ENCODE measurements at places on chromosomes 5 and 9.

DNA sequence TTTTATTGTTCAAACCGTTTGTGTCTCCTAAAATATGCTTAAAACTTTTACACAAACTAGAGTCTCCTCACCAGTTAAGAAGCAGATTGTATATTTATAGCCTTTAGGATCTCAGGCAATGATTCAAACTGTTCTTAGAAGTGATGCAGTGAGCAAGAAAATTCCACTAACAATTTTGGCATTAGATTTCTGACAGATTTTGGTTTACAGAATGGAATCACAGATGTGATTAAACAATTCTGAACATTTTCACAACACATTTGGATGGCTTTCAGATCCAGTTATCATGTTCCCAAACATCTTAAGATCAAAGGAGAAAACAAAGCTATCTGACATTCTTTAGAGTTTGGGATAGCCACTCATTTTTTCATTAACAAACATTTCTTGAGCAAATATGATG, 181.7 kb upstream of the RIOK2 start:
- DNase-seq = no peak

DNA sequence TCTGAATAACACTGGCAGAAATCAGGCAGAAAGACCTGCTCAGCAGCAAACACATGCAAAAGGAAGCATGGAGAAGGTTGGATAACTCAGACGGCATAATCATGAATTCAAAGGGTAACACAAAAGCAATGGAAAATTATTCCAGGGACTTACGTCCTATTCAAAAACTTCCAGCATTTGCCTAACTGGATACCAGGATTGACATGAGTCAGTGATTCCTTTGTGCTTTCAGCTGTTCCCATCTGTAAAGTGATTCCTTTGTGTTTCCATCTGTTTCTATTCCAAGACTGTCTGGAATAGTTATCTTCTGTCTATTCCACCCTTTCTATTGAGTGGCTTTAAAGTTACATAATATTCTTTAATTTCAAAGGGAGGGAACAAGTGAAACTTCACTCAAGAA, 1361.7 kb upstream of the CDH9 start:
- no peak for DNase-seq

- DNase-seq = no peak
These were observed 23.2 kb downstream of the FGD3 start for GRCh38 chr9:92970467-92970923.

- DNase-seq = no peak
These were observed 24.0 kb downstream of the GALNT10 start for GRCh38 chr5:154214371-154215106.

- no peak for DNase-seq
These were observed 28.5 kb upstream of the PHF24 start for GRCh38 chr9:34929506-34930102.

DNA sequence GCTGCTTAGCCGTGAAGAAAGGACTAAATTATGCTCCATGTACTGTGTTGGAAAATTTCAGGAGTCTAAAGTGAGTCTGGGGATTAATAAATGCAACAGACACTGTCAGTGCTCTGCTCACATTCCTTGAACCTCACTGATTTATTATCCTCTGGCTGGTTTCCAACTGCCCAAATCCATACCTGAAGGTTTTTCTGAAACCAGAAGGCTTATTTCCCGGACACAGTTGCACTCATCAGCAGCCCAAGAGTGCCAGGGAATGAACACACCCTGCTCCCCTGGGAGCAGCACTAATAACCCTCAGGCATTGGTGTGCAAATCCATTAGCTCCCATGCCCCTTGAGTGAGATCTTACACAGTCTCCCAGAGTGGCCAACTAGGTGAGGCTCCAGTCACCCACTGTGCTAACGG, 38.7 kb downstream of the F2R start:
- no peak for DNase-seq

GRCh38 chr5:56517011-56517416, 283.9 kb upstream of the ANKRD55 start:
- DNase-seq = no peak
